ENCODE measurements at places on chromosomes 4 and X.
A peak's percentile ranks its signal among the peaks of the same experiment; 100 is the strongest.

- no peak for DNase-seq
These were observed 10.2 kb downstream of the BBS7 start for GRCh38 chr4:121860121-121860520.

DNA sequence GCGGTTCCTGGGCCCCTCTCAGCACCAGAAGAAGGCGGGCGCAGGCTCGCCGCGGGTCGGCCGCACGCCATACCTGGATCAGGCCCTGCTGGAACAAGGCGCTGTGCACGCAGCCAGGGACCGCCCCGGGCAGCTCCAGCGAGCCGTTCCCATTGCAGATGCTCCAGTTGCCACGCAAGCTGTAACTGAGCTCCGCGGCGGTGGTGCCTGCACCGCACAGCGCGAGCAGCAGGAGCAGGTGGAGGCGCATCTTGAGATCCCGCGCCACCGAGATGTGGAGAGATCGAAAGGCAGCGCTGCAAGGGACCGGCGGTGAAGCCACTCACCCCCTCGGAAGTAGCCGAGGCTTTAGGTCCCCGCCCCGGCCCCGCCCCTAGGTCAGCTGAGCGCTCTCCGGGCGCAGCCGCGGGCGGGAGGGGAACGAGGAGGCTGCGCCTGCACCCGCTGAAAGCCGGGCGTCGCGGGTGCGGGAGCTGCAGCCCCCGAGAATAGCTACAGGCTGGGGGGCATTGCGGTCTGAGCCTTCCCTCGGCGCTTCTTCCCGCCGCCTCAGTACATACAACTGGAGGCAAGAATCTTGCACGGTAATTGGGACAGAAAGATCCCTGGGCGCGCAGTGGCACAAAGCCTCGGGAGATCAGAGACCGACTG, at the start of gene MANBA:
MANBA (minus strand) TSS at position 324 of the 651 bp plus-strand sequence; CDS start at position 250, 74 bp downstream.
- peak; percentile 79 for DNase-seq

DNA sequence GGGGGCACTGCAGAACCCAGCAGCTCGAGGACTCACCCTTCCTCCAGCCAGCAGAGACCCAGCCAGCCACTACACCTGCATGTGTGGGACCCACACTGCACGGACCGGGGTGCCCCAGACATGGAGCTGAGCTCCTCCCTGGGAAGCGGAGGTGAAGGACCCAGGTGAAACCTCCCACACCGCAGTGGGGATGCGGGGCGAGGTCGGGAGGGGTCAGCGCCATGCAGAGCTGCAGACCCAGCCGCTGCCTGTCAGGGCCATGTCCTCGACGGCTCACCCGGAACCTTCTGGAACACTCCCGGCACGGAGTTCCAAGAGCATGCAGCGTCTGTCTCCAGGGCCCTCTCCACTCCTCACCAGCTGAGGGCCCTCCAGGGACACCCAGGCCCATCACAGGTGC, 42.6 kb downstream of the GAK start:
- no peak for DNase-seq

- peak; percentile 32 for DNase-seq
These were observed 586 bp downstream of the BCAP31 start for GRCh38 chrX:153723351-153724251.

DNA sequence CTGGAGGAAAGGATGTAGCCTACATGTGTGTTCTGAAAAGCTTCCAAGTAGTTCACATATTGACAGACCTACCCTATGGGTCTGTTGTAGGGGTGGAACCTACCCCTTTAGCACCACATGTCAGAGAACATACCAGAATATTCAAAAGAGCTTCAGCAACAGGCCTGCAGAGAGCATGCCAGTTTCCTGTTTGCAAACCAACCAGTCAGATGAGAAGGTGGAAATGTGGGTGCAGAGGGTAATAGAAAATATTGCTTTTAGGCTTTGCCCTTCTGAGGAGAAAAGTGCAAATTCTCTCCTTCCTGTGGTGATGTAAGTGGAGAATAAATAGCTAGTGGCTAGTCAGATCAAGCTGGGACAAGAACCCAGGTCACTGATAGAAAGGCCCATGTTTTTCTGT, 16.4 kb downstream of the INTS6L start:
- DNase-seq = peak; percentile 14

DNA sequence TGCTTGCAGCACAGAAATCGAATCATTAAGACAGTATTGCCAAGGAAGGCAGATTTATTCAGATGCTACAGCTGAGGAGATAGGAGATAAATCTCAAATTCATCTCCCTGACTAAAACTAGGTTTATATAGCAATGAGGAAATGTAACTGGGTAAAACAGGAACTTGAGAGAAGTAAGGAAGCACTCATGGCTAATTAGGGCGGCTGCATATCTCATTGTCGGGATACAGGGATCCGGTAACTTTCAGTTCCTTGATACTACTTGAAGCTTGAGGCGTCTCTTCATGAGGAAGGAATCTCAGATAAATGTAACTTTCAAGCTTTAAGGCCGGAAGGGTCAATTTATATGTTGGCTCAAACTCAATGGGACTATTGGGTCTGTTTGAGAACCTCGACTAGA, 129.2 kb upstream of the WDR1 start:
- no peak for DNase-seq

- no peak for DNase-seq
These were observed 486.7 kb upstream of the MAGEB2 start for GRCh38 chrX:29728639-29729038.

GRCh38 chrX:36314303-36314702, 394.8 kb downstream of the CFAP47 start:
- DNase-seq = no peak

DNA sequence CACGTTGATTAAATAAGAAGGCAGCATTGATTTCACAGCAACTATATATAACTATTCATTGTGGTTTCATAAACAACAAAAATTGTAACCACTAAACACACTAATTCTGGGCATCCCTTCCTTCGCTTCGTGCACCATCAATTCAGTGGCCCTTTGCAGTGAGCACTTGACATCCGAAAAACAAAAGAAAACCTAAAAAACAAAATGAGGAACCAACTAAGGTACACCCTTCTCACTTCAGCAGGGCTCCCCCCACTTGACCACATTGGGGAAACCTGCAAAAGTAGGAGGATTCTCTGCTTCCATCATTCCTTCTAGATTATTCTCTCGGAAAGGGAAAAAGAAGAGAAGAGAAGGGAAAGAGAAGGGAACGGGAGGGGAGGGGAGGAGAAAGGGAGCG, 28.3 kb downstream of the NBDY start:
- no peak for DNase-seq

DNA sequence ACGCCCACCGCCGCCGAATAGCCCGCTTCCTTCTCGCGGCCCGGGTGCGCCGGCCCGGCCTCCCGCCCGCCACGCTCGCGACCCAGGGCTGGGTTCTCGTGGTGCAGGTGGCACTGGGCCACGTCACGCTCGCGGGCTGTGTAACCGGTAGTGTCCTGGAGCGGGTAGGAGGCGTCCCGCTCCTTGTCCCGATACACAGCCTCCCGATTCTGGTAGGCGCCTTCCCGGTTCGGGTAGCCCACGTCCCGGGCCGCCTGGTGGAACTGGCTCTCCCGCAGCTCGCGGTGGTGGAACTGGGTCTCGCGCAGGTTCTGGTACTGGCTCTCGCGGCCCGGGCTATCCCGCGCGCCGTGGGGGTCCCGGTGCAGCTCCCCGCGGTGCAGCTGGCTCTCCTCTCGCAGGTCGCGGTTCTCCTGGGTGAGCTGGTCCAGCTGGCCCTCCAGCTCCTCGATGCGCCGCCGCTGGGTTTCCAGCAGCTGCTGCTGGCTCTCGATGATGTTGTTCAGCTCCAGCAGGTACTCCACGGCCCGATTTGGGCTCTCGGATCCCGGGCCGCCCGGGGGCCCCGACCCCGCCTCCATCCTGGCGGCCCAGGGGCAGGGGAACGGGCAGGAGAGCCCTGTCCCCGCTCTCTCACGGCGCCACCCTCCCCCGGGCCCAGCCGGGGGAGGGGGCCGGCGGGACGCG, 39.3 kb upstream of the IQSEC2 start:
- peak; percentile 2 for DNase-seq

DNA sequence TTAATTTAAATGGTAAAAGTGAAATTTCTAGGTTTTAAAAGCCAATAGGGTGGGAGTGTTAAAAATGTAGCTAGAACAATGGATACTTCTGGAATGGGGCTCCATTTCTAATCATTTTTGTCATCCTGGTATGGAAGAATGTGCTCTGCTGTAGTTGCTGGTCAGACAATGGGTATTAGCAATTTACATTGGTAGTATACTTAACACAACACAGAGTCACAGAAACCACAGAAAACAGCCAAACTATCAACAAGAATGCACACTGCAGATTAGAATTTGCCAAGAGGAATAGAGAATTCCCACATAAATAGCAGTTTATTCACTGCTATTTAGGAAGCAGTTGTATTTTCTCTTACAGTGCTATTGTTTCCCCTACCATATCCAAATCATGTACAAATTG, 319.6 kb downstream of the PPP3CA start:
- DNase-seq = no peak

GRCh38 chrX:149527705-149528104, 13.1 kb upstream of the EOLA1 start:
- peak; percentile 68 for DNase-seq

DNA sequence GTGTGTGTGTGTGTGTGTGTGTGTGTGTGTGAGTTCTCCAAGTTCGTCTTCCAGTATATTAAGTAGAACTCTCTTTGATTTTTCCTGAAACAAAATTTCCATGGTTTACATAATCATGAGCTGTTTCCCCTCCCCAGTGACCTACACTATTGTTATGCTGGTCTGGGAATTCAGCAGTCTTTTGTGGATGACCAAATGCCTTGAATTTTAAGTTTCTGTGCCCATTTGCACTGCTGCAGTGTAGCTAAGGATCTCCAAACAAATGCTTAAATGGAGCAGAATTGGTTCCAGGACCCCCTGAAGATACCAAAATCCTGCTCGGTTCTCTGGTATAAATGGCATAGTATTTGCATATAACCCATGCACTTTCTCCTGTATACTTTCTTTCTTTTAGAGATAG, 77.2 kb upstream of the SLC34A2 start:
- no peak for DNase-seq

GRCh38 chrX:152892999-152893891, 4.6 kb upstream of the ZNF185 start:
- DNase-seq = no peak

DNA sequence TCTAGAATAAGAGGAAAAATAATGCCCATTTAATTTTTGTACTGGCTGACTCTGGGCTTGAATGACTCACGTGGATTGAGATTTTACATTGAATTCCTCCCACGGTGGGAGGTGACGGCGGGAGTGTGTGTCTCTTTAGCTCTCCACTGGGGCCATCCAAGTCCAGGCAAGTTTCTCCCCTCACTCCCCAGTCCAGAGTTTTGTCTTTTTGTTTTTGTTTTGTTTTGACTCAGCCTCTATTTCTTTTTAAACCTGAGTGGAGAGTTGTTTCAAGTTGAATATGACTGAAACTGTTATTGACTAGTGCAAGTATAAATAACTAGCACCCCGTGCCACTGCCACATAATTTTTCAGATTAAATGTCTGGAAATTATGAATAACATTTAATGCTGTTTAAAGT, 13.6 kb downstream of the CHST7 start:
- DNase-seq = no peak

GRCh38 chrX:136209016-136209738, 42.0 kb downstream of the MAP7D3 start:
- peak; percentile 49 for DNase-seq

- DNase-seq = no peak
These were observed 135.6 kb downstream of the MID1 start for GRCh38 chrX:10484683-10485247.

GRCh38 chr4:8314691-8315255, 45.2 kb downstream of the HTRA3 start:
- DNase-seq = no peak

- DNase-seq = no peak
These were observed 61.1 kb upstream of the STS start for GRCh38 chrX:7086384-7086783.

DNA sequence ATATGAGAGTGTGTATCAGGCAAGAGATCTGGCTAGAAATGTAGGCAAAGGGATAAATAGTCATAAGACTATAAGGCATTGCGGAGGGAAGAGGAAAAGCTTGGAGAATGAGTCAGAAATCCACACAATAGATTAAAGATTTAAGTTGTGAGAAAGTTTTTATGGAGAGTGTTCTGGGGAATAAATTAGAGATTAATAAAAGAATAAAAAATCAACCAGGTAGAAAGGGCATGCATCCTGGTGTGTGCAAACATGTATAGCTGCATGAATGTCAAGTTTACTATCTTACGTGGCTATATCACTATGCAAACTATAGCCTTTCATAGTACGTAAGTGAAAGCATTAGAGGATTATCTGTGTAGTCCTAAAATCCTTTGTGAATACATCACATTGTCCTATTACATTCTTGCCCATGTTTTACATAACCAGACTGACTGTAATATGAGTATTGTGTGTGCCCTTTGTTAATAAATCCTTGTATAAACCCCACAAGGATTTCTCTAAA, 36.9 kb downstream of the SNCA start:
- no peak for DNase-seq

DNA sequence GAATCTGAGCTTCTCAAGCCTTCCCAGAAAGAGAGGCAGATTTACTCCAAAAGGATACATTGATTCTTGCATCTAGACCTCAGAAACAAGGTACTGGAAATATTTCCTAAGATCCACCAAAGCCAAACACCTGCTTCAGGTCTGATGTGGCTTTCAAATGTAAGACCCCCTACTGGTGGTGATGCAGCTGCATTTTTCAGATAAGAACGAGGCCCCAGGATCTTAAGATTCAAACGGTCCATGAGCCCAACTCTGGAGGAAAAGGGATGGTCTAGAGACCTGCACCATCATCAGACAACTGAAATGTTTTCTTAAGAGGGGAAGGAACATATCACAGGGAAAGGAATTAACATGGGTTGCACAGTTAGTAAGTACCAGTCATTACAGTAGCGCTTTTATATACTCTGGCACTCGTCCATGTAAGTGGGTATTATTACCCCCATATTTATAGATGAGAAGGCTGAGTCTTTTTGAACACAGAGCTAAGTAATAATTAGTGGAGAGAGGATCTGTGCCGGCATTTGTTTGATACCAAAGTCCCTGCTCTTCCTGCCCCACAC, 73.7 kb downstream of the LEF1 start:
- no peak for DNase-seq

GRCh38 chr4:151785484-151786157, 24.8 kb upstream of the GATB start:
- no peak for DNase-seq

DNA sequence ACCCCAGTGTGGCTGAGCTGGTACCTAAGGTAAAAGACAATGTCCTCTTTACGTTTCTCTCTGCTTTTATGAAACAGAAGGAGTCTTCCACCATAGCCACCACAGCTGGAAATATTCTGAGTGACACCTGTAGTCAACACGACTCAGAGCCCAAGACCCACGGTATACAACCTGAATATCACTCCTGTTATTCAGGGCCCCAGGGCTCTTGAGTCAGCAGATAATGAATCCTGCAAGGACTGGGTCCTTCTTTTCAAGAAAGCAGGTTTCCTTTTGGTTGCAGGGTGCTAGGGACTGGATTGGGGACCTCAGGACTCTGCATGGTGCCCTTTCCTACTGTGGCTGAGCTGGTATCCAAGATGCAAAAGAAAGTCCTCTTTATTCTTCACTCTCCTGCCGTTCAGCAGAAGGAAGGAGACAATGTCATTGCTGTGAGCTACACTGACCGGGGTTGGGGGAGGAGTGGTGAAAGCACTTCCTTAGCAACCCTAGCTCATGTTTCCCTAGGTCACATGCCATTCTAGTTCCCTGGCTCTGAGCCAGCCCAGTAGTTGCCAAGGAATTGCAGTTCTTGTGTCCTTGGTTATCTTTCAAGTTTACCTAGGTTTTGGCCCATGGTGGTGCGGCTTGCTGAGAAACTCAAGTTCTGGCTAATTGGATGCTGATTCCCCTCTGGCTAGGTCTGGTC, 23.7 kb upstream of the UNC5C start:
- DNase-seq = no peak
